ENCODE measurements at places on chromosomes 6 and 20.
A peak's percentile ranks its signal among the peaks of the same experiment; 100 is the strongest.

GRCh38 chr20:21136015-21136732 is 10.3 kb downstream of the KIZ start:
- no peak for DNase-seq

DNA sequence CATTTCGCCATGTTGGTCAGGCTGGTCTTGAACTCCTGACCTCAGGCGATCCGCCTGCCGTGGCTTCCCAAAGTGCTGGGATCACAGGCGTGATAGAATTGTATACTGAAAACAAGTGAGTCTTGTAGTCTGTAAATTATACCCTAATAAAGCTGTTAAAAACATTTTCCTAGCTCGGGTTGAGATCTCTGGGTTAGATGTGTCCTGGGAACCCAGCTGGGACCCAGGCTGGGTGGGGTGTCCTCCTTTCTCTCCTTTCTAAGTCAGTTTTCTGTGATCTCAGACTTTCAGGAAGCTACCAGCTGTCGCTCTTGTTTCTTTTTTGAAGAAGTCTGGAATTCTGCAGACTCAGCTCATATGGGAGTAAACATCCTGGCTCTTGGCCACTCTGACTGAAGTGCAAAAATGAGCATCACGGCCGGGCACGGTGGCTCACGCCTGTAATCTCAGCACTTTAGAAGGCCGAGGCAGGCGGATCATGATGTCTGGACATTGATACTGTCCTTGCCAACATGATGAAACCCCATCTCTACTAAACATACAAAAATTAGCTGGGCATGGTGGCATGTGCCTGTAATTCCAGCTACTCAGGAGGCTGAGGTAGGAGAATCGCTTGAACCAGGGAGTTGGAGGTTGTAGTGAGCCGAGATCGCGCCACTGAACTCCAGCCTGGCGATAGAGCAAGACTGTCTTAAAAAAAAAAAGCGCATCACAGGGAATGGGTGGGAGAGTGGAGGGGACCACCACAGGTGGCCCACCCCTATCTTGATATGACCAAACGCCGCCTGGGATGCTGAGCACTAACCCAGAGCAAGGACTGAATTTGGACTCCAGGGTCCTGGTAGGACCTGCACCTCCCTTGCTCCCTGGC is 9.9 kb upstream of the PCIF1 start:
- DNase-seq = peak; percentile 47

DNA sequence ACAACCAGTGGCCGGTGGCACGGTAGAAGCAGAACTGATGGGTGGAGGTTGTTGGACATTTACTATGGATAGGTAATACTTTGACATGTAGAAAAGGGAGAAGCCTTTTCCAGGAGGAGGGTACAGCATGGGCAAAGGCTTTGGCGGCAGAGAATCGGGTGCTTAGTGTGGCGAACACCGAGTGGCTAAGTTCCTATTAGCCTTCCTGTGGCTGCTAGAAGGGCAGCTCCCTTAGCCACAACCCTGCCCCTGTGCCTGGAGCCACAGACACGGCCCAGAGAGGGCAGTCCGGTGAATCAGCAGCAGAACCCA is 37.9 kb upstream of the TGM2 start:
- DNase-seq = no peak

DNA sequence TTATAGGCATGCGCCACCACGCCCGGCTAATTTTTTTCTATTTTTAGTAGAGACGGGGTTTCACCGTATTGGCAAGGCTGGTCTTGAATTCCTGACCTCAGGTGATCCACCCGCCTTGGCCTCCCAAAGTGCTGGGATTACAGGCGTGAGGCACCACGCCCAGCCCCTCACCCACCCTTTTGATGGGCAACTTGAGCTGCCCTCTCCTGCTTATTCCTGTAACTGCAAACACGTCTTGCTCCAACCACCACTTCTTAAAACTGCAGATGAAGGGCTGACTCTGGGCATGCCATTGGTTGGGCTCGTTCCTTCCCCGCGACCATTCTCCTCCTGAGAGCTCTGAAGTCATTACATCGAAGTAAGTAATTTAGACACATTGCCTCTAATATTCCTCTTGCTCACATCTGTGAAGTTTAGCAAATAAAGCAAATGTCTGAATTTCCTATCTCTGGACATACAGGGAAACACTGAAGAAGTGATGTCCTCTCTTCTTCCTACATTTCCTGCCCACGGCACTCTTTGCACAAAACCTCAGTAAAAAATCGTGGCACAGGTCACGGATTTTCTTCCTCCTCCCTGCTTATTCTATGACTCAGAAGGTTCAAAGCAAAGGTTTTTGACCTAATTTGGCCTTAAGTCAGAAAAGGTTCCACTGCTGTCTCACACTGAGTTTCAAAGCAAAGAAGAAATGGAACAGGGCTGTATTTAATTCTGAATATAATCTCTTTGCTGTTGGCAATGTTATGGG is 117.5 kb downstream of the GMPR start:
- peak; percentile 91 for DNase-seq

- DNase-seq = no peak
Measured at GRCh38 chr20:63345328-63346100, 15.6 kb downstream of the CHRNA4 start.

- no peak for DNase-seq
Measured at GRCh38 chr6:53928641-53929040, 133.8 kb downstream of the LRRC1 start.

GRCh38 chr6:98974309-98974708 is 26.6 kb upstream of the FBXL4 start:
- DNase-seq = peak; percentile 15

GRCh38 chr6:7243179-7243981 is 69.6 kb downstream of the SSR1 start:
- peak; percentile 45 for DNase-seq

- no peak for DNase-seq
Measured at GRCh38 chr6:152301021-152301764, 336.0 kb downstream of the SYNE1 start.

- DNase-seq = peak; percentile 8
Measured at GRCh38 chr20:21280522-21281016, 22.6 kb upstream of the XRN2 start.

- no peak for DNase-seq
Measured at GRCh38 chr6:2190661-2191389, 54.6 kb downstream of the GMDS start.

DNA sequence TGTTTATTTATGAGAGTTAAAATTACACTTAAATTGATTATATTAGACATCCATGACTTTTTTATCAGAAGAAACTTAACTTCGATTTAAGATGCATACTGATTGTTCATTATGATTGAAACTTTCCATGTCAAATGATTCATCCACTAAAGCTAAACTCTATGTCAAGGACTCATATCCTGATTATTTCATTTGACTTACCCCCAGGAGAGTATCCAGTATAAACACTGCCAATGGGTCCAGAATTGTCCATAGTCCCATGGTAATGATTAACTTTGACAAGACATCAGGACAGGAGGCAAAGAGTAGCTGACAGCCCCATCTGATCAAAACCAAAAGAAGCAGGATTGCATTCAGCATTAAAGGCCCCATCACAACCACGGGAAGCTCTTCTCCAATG is 709.9 kb downstream of the TFAP2A start:
- DNase-seq = no peak

Measured in inflammatory macrophage treated with lipopolysaccharide for 1 hour (primary cell).